ENCODE measurements at places on chromosomes 3 and 15.

- no peak for DNase-seq
These were observed 94.9 kb downstream of the NTRK3 start for GRCh38 chr15:88161636-88162035.

DNA sequence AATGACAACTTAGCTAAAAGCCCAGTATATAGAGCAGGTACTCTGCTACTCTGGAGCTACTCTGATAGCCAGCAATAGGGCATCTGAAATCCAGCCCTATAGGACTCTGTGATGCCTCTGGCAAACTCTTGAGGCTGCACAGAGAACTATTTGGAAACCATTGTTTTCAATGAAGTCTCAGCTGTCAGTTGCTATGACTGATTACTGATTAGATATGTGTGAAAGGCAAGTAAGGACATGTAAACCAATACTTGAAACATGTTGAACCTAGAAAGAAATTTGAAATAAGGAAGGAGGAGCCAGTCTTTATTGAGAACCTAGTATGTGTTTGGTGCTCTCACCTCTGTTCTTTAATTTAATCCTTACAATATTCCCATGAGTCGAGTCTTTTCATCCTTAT is 40.2 kb upstream of the CRTC3 start:
- no peak for DNase-seq

DNA sequence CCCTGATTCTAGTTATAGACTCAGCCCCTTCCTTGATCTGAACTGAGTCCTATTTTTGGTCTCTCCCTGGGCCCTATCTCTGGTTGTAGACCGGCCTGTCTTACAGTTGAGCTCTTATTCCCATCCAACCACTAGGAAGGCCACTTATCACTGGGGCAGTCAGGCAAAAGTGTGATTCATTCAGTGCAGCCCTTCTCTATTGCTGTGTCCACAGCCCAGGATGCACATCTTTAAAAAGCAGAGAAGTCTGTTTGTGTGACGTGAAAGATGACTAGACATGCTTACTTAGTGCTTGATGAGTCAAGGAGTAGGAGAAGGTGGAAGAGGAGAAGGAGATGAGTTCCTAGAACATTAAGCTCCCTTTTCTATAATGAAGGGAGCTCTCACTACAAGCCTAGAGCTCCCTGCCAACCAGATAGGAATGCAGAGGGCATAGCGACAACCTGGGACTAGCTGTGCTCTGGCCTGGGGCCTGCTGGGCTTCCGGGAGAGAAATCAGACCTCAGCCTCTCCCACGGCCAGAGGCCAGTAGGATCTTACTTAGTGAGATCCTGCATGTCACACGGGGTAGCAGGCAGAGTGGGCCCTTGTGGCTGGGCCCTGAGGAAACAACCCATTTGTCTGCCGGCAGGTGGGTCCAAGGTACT is 25.7 kb downstream of the INSYN1 start:
- no peak for DNase-seq

GRCh38 chr15:59892985-59893384 is 111.1 kb upstream of the FOXB1 start:
- DNase-seq, result no peak

- no peak for DNase-seq
These were observed 451.6 kb upstream of the SEMA6D start for GRCh38 chr15:47265686-47266085.

Data from GM12891 (cell line).